ENCODE measurements at places on chromosomes 1 and 21.

DNA sequence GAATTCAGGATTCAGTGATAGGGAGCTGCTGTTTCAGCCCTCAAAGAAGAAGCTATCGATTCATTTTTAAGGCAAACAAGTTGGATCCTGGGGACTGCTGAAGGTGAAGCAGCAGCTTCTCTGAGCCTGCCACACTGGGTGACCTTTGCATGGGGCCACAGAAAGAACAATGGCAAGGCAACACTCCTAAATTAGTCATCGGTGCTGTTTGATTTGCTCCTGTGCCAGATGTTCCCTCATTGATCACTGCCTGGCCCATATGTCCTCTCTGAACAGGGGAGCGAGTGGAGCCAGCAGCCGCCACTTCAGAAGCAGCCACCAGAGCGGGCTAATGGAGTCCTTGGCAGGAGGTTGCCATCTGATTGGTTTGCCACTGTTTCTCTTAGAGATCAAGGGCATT, 391.5 kb downstream of the NTNG1 start:
- DNase-seq = no peak

DNA sequence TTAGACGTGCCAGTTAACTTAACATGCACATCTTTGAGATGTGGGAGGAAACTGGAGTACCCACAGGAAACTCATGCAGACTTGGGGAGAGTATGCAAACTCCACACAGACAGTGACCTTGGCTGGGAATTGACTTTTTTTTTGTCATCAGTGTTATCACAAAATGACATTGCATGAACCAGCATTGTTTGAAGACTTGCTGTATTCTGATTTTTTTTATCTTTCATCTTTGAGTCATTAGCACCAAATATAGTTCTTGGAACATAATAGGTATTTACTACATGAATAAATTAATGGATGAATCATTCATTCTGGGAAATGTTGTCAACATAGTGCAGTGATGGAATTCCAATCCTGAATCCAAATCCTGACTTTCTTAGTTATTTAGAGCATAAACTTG, 77.0 kb downstream of the ATF6 start:
- no peak for DNase-seq

DNA sequence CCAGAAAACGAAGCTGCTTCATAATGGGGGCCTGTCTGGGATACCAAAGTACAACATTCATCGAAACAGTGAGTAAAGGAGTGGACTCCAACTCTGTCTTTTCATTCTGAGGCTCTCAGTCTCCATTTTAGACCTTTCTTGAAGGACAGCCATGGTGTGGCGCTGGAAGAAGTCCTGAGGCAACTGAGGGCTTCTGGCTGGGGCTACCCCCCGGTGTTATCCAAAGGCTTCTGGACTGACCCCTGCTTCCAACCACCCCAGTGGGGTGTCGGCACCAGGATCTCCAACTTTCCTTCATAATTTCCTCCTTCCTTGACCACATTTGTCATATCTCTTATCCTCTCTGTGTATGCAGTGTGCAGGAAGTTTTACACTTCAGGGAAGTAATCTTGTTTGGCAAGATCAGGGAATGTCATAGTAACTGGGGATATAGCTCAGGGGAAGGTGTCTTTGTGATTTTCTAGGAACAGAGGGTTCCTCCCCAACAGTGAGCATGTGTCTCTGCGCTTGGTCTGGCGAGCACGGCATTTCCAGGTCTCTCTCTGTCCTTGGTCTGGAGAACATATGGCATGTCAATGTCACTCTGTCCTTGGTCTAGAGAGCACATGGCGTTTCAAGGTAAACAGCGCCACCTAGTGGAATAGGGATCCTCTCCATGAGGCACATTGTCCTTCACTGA, 19.4 kb upstream of the BSDC1 start:
- peak; percentile 81 for DNase-seq

DNA sequence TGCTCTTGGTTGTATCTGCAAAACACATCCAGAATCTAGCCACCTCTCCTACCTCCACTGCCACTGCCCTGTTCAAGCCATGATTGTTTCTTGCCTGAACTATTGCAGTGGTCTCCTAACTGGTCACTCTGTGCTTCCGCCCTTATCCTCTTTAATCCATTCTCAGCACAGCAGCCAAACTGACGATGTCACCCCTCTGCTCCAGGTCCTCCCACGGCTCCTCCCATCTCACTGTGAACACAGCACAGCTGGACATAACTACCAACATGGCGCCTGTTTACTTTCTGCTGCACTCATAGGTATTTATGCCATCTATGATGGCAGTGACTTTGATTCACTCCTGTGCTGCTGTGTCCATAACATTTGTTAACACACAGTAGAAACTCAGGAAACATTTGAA, 406.7 kb downstream of the DISC1 start:
- no peak for DNase-seq

All from CD4-positive, alpha-beta T cell treated with Interleukin-6 for 4 hours (primary cell).